ENCODE measurements at places on chromosomes 12 and 14.

GRCh38 chr12:116594325-116595038, 35.3 kb downstream of the MAP1LC3B2 start:
- DNase-seq = no peak

DNA sequence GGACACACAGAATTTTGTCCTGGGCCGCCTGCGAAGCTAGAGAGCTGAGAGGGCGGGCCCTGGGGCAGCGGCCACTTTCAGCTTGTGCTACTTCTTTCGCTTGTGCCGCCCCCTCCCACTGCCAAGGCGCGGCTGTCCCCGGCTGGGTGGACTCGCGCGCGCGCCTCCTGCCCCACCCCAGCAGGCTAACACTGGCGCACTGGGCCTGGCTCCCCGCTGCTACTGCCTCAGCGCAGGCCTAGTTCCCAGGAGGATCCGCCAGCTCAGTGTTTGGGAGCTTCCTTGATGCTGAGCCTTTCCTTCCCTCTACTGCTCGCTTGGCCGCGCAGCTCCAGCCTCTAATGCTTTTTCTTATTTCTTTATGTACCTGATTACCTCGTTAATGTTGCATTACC, 27.4 kb upstream of the METAP2 start:
- DNase-seq = no peak

DNA sequence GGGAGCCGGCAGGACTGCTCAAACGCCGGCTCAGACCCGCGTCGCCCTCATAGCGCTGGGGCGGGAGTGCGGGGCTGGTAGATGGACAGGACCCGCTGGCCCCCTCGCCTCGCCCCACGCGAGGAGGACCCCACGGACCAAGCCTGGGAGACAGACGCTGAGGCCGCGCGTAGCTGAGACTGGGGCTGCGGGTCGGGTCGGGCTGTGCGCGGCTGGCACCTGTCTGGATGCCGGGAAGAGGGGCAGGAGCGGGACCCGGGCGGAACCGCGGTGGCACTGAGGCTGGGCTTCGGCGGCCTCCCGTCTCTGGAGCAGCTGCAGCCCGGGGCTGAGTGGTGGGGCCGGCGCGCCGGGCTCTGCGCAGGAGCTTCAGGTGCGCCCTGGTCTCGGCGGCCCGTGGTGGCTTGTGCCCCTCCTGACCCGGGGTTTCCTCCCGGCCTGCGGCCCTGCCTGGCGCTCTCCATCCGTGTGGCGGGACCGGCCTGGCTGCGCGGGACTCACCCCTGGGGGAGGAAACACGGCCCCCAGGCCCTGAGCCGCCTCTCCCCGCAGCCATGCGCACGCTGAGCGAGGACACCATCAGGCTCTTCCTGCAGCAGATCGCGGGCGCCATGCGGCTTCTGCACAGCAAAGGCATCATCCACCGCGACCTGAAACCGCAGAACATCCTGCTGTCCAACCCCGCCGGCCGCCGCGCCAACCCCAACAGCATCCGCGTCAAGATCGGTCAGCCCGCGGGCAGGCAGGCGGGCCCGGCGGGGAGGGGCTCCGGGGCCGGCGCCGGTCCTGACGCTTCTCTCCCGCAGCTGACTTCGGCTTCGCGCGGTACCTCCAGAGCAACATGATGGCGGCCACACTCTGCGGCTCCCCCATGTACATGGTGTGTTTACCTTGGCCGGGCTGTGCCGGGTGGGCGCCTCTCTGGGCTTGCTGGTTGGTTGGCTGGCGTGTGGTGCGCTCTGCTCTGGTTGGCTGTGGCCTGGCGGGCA, 14.0 kb downstream of the ULK1 start:
- no peak for DNase-seq

GRCh38 chr12:25957793-25958427, 572 bp upstream of the RASSF8 start:
- no peak for DNase-seq

GRCh38 chr12:117140397-117141096, 41.3 kb upstream of the TESC start:
- DNase-seq = no peak

DNA sequence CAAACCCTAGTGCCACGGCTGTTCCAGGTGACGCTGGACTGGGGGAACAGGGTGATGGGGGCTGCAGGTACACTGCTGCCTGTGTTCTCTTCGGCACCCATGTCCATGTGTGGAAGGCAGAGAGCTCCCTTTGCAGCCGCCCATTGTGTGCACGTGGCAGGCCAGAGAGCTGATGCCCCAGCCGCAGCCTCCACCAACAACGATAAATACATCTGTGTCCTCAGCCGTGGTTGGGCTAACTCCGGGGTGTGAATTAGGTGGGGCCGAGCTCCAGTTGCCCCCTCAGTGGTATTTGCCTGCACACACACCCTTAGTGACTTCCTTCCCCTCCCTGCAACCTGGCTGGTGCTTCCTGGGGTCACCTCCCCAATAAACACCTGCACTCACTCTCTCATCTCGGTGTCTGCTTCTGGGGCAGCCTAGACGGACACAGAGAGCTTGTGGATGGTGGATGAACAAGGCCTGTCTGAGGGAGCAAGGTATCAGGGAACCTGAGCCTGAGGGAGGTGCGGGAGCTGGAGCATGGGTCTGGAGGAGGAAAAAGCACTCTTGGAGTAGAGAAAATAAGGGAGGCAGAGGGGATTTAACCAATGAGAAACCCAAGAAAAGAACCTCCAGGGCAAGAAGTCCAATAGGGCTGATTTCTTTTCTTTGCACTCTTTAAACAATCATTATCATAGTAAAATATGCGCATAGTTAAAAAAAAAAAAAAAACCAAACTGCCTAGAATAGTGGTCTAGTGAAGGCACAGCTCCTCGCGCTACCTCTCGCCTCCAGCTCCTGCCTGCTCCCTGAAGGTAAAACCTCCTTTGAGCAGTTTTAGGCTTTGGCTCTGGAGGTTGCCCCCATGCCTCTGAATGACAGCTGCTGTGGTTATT, 112.6 kb downstream of the ZNF664 start:
- DNase-seq = no peak

GRCh38 chr12:92803903-92804302, 101.1 kb downstream of the PLEKHG7 start:
- no peak for DNase-seq

DNA sequence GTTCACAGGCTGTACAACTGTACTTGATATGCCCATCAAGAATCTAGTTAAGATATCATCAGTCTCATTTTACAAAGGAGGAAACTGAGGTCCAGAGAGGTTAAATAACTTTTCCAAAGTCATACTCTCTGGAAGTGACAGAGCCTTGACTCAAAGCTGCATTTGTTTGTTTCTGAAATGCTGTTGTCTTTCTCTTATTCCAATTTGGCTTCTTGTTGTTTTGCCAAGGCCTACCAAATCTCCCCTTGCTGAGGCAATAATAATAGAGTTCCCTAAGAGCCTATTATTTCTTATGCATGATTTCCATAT, 79.8 kb upstream of the C12orf71 start:
- DNase-seq = no peak

Measured in activated T-cell treated with anti-CD3 and anti-CD28 coated beads for 48 hours (primary cell).